H1 (cell line): ENCODE measurements at places on chromosomes 6 and 20. TPM values are rescaled to one million over a fixed set of nuclear protein-coding genes. Genes with fewer than 3 reads are reported as not detected.

GRCh38 chr6:140609956-140610355 is 1235.5 kb upstream of the CITED2 start:
- no peak overlapping the region for H3K27ac ChIP-seq
- H3K4me3 ChIP-seq: no peak overlapping the region
- H3K27me3 ChIP-seq: no peaks in the 10 kb centered on the region
- no peak for DNase-seq
- no peaks in the 10 kb centered on the region for H3K36me3 ChIP-seq
- H3K4me1 ChIP-seq: no peaks in the 10 kb centered on the region

Gene DEFB124
- total RNA-seq: not detected in 2 replicates

DNA sequence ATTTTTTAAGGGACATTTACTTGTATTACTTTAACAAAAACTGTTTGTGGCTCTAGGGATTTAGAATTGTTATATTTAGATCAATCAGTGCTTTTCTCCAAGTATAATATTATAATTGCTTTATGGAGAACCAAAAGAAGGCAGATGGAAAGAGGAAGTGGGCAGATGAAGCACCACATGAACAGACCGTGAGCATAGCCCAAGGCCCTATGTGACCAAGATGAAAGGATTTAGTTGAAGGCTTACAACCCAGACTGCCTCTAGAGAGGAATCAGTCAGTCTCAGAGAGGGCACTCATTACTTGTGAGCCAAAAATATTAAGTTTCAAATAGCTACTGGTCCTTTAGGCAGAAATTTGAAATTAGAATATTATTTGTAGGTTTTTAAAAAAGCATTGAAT is 102.3 kb upstream of the IMPG1 start:
- H3K36me3 ChIP-seq: no peaks in the 10 kb centered on the region
- no peak overlapping the region for H3K4me3 ChIP-seq
- no peak overlapping the region for H3K27ac ChIP-seq
- H3K4me1 ChIP-seq: no peaks in the 10 kb centered on the region
- no peak for DNase-seq

Gene BTNL2
- not detected in 2 replicates for total RNA-seq

- H3K27me3 ChIP-seq: no peaks in the 10 kb centered on the region
- H3K4me3 ChIP-seq: no peak overlapping the region
Observed at GRCh38 chr6:90175627-90176538, 120.8 kb downstream of the BACH2 start.
